ENCODE measurements at places on chromosomes 7 and 10. TPM values are rescaled to one million over a fixed set of nuclear protein-coding genes. Genes with fewer than 3 reads are reported as not detected.

The SH2B2 gene
- total RNA-seq: 0.97 TPM

- DNase-seq: peak; percentile 52
Measured at GRCh38 chr10:124612611-124613498, 131.3 kb downstream of the FAM53B start.

The FAM24B gene
- 2.9 TPM for total RNA-seq

DNA sequence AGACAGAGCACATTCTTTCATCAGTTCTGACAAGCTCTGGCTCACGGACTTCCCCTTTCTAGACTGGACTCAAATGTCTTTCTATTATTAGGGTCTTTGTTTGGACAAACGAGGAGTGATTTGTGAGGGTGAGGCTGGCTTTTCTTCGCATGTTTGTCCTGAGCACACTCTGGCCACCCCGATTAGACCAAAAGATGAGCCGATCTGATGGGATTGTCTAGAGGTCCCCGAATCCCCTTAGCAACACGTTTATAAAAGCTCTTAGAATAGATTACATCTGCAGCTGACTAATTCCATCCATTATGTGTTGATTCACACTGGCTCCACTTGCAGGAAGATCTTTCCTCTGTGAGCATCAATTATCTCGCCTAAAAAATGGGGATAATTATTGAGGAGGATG is 675.4 kb upstream of the AUTS2 start:
- no peak for DNase-seq

DNA sequence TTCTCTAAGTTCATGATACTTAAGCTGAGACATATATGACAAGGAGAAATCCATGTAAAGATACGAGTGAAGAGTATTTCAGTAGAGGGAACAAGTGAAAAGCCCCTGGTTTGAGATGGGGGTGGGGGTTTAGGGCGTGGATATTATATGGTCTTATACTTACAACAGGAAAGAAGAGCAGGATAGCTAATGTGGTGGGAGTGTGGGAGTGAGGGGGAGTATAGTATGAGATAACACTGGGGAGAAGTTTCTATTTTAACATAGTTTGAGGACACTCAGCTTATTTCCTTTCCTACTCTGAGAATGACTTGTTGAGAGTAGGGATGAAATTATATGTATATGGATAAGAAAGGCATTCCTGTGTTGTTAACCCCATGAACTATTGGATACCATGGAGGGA is 36.5 kb downstream of the MCU start:
- DNase-seq: no peak

DNA sequence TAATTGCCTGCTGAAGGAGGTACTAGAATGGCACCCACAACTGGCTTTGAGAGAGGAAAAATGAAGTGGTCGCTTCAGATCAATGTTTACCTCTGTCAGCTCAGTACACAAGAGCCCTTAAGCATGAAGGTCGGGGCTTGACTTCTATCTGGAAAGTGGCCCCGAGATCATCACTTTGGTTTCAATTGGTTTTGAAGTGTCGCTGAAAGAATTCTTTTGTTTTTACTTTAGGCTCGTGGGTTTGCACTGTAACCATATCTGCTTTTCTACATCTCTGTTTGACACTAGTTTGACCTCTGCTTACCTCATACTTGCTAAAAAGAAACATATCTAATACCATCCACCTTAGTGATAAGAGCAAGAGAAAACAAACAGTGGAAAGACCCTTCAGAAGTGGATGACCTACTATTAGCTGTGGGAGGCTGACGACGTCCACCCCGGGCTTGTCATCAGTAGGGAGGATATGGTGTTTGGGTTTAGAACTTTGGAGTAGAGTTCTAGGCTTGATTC is 361.8 kb downstream of the GATA3 start:
- no peak for DNase-seq

- DNase-seq: no peak
Measured at GRCh38 chr10:35432781-35433338, 96.6 kb downstream of the CCNY start.

The RSPH10B2 gene
- 0.43 TPM for total RNA-seq

GRCh38 chr7:131383417-131384285 is 56.0 kb downstream of the MKLN1 start:
- DNase-seq: no peak

GRCh38 chr10:69265521-69265920 is 12.8 kb upstream of the HK1 start:
- no peak for DNase-seq

DNA sequence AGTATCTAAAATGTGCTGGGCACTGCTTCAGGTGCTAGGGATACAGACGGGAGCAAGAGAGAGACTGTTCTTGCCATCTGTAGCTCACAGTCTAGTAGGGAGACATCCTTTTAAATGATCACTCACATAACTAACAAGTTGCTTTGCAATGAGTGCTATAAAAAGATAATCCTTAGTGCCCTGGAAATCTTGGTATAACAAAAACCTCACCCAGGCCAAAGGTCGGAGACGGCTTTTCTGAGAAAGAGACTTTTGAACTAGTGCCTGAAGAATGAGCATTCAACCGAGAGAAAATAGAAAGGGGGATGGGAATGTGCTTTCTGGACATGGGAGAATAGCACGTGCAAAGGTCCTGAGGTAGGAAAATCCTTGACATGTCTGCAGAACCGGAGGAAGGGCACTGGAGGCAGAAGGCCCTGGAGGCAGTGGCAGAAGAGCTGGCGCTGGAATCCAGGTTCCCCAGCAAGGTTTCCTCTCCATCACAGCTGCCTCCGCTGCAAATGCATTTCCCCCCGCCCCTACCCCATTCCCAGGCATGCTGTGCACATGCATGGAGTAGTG is 89.4 kb downstream of the COL13A1 start:
- DNase-seq: no peak

The IDI2 gene
- not detected for total RNA-seq

GRCh38 chr7:97128736-97129135 is 11.2 kb downstream of the SDHAF3 start:
- DNase-seq: no peak

The AMZ1 gene
- total RNA-seq: 14.2 TPM

GRCh38 chr10:71795248-71795647 is 21.9 kb upstream of the VSIR start:
- DNase-seq: peak; percentile 34

GRCh38 chr10:29958440-29958839 is 100.9 kb downstream of the JCAD start:
- DNase-seq: no peak

- DNase-seq: no peak
Measured at GRCh38 chr10:120800528-120801323, 50.4 kb upstream of the WDR11 start.

- no peak for DNase-seq
Measured at GRCh38 chr10:116269619-116270018, 3.4 kb downstream of the GFRA1 start.

- DNase-seq: no peak
Measured at GRCh38 chr7:105133358-105133757, 119.4 kb downstream of the KMT2E start.

The DNAJC1 gene
- total RNA-seq: 53.5 TPM

DNA sequence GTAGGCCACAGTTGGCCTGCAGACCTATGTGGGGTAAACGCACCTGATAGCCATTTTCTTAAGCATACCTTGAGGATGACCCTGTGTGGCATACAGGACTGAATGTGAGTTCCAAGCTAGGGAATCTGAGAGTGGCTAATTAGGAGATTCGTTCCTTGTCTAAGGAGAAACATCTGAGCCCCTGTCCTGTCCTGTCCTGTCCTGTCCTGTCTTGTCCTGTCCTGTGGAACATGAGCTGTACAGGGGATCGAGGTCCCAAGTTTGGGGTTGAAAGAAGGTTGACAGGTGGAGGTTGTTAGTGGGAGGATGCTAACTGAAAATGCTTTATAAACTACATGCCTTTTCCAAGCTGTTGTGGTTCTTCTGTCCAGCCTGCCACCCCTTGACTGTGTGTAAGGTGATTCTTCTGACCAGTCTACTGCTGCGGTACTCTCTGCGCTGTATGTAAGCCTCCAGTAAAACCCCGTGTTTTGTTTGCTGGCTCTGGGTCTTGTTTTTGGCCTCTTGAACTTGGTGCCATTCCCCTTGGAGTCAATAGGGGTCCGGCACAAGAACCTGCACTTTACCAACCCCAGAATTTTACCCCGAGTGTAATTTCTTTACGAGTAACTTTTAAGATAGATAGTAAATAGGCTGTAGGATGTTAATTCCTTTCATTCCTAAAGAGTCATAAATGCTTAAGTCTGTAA is 26.4 kb downstream of the ZNRF2 start:
- no peak for DNase-seq

DNA sequence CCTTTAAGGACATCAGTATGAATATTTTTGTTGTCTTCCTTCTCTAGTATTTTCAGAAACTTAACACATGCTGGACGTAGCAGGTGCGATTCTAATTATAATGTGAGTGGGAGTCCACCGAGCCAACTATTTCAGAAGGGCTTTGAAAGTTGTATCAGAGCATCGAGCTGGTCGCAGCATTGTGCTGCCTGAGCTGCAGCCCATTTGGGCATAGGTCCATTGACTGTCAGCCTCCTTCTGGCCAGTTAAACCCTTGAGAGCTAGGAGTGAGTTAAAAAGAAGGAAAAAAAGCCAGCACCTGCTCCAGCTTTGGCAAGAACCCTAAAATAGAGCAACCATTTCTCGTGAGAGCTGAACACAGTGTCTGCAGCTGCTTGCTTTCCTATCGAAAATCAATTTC is 47.8 kb downstream of the SLC35G1 start:
- no peak for DNase-seq

The CALHM1 gene
- total RNA-seq: not detected

DNA sequence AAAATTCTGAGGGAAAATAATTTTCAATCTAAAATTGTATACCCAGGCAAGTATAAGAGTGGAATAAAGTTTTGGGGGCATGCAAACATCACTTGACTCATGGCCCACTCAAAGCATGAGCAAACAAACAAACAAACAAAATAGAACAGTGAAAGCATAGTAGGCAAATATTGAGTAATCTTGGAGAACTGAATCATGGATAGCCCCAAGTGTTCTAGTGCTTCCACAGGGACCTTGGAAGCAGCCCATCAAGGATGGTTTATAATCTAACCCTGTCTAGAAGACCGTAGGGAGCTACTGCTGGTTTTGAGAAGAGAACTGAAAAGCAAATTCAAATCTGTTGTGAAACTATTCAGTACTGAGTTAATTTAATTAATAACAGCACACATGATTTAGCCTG is 22.1 kb downstream of the POLR3A start:
- DNase-seq: no peak

DNA sequence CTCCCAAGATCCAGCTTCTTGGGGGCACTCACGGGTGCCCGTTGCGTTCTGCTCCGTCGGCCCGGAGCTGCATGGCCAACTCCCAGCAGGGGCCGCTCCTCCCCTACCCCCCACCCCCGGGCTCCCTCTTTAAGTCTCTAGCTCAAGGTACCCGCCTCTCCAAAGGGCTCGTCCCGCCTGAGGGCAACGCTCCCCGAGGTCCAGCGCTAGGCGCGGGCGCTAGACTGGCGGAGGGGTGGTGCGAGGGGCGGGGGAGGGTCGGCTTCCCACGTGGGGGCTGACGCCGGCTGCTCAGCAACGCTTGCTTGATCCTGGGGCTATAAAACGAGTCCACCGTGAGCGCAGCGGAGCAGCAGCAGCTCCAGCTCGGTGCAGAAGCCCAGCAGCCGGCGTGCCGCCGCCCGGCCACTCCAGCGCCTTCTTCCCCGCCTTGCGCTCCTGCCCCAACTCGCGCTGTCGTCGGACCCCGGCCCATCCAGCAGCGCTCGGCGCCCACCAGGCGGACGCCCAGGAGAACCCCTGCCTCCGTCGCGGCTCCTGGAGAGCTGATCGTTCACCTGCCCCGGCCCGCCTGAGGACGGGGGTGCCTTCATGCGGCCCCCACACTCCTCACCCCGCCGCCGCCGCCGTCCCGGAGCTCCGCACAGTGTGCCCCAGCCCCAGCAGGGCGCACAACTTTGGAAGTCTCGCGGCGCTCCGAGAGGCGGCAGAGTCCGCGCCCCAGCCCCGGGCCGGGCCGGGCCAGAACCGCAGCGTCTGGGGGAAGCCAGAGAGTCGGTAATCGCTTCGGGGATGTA is at the start of gene ADRA2A:
ADRA2A (plus strand) TSS at position 348 of the 797 bp plus-strand sequence. CDS start 968 bp downstream, outside the sequence.
- peak; percentile 35 for DNase-seq

DNA sequence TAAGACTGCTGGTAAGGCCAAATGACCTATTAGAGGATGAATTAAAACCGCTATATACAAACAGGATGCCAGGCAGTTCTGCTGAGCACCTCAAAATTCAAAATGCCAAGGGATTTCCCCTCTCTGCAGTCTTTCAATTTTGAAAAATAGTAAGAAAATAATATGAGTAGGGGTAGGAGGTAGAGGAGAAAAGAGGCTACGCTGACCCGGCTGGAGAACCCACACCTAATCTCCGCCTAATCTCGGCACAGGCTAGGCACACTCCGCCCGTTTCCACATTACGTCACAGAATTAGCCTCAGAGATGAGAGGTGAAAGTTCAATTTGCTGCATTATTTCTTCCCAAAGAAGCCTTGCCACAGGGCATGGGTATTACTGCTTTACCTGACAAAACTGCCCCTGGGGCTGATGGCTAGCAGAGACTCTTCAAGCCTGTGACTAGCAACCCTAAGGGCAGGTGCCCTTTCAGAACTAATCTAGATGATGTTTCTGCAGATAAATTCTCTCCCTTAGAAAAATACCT is 21.3 kb upstream of the SPOCK2 start:
- no peak for DNase-seq

GRCh38 chr10:110744782-110745181 is 100.6 kb downstream of the RBM20 start:
- no peak for DNase-seq

- DNase-seq: no peak
Measured at GRCh38 chr7:79212334-79212733, 241.1 kb downstream of the MAGI2 start.

The RPEL1 gene
- total RNA-seq: 0.43 TPM

The FAM107B gene
- 19.0 TPM for total RNA-seq

The IGFBP1 gene
- total RNA-seq: under 0.01 TPM

- DNase-seq: no peak
Measured at GRCh38 chr7:106110885-106111654, 1.0 kb downstream of the SYPL1 start.

GRCh38 chr7:105776068-105776790 is 100.2 kb downstream of the ATXN7L1 start:
- DNase-seq: peak; percentile 97

GRCh38 chr7:44918029-44918428 is 32.7 kb upstream of the PURB start:
- no peak for DNase-seq

Measured in fibroblast of villous mesenchyme (primary cell).